ENCODE measurements at places on chromosomes 1 and 21.

- no peak for DNase-seq
These were observed 17.5 kb upstream of the KAZN start for GRCh38 chr1:14580986-14581385.

- DNase-seq = no peak
These were observed 18.7 kb upstream of the CD55 start for GRCh38 chr1:207302618-207303393.

DNA sequence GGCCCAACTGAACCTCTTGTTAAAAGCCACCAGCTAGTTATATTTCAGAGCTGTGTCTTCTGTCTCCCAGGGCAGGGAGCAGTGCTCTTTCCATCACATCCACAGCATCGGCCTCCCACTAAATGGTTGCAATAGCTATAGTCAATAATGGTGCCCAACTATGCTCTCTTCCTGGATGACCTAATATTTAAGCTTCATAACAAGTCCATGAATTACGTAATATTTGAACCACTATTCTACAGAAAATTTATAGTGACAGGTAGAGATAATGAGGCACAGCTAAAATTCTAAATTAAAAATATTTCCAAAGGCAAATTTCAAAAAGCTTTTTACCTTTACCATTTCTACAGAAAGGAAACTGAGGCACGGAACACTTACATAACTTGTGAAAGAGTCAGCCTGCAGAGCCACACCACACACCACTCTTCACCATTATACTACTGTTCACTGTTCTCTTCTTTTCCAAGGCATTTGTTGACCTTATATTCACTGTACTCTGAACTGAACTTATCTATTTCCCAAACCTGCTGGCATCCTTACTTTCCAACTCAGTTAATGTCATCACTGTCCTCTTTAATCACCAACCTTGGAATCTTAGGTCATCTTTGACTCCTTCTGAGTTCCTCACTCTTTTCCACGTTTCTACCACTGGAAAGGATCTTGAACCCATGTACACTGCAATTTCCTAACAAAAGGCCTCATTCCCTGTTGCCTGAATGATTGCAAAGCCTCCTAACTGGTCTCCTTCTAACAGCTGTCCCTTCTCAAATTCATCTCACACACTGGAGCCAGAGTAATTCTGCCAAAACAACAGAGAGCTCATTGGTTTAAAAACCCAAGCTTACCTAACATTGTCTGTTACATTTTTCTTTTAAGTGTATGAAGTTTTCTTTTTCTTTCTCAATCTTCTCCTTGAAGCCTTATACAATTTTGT lies 85.5 kb downstream of the DDAH1 start:
- no peak for DNase-seq

GRCh38 chr1:8552820-8553397 lies 235.0 kb downstream of the SLC45A1 start:
- no peak for DNase-seq

DNA sequence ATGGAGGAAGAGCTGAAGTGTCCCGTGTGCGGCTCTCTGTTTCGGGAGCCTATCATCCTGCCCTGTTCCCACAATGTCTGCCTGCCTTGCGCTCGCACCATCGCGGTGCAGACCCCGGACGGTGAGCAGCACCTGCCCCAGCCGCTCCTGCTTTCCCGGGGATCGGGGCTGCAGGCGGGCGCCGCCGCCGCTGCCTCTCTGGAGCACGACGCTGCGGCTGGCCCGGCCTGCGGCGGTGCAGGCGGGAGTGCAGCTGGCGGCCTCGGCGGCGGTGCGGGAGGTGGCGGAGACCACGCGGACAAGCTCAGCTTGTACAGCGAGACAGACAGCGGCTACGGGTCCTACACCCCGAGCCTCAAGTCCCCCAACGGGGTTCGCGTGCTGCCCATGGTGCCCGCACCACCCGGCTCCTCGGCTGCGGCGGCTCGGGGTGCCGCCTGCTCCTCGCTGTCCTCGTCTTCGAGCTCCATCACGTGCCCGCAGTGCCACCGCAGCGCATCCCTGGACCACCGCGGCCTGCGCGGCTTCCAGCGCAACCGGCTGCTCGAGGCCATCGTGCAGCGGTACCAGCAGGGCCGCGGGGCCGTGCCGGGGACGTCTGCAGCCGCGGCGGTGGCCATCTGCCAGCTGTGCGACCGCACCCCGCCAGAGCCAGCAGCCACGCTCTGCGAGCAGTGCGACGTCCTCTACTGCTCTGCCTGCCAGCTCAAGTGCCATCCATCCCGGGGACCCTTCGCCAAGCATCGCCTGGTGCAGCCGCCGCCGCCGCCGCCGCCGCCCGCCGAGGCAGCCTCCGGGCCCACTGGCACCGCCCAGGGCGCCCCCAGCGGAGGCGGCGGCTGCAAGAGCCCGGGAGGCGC lies 1.3 kb downstream of the TRIM67 start:
- no peak for DNase-seq

- DNase-seq = no peak
These were observed 108.6 kb downstream of the NTMT2 start for GRCh38 chr1:170254371-170254770.

DNA sequence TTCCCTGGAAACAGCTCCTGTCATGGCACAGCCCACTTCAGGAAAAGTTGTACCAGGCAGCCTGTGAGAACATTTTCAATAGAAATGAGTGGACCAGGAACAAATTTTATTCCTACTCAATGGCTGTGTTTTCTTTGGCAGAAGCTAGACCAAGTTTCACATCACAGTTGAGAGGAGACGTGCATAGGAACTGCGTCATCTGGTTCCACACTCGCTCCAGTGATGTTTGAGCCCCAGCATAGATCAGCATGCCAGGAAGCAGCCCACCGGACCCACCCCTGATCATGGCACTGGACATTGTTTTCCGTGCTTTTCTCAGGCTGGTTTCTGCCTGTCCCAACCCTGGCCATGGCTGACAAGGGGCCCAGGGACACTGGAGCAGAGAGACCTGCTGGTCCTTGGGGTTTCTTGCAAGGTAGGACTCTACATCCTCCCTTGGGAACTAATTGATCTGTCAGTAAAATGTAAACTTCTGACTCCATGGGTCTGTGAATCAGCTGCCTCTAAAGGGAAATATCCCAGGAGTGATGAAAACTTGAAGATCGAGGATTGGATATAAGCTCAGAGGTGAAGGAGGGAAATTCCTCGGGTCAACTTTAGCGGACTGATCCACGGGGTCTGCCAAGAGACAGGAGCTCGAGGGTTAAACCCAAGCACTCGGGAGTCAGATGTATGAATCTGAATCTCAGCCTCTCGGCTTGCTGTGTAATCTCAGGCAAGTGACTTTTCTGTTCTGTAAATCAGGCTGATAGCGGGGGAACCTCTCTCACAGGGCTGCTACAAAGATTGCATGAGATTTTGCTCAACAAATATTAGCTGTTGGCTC lies 35.7 kb downstream of the NEK2 start:
- no peak for DNase-seq

- no peak for DNase-seq
These were observed 116.2 kb downstream of the PTBP2 start for GRCh38 chr1:96837781-96838216.

DNA sequence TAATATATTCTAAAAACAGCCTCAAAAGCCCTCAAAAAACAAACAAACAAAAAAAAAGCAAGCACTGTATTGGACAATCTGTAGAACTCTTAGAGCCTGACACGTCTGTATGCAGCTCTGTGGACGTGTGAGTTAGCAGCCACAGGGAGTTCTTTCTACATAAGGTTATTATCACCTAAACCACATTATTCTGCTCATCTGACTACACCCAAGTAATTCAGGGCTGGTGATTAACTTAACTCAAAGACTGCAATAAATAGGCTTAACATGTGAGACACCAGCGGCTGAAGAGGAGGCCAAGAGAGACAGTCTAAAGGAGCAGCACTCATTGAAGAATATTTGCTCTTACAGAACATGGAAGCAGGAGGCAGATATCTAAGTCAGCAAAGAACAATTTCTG lies 316.0 kb downstream of the VAV3 start:
- DNase-seq = no peak

DNA sequence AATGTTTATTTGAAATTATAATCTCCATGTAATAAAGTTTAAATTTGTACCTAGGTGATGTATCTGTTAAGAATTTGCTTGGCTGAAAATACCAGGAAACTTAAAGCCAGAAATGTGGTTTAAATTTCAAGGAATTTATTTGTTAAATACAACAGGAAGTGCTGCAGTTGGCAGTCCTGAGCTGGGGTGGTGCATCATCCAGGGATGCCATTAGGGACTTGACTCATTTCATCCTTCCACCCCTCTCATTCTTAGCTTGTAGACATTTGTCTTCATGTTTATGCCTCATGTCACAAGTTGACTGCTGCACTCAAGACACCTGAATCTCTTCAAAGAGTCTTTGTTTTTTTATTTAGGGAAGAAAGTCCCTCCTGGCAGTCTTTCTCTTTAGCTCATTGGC lies 175.9 kb downstream of the LHX8 start:
- DNase-seq = no peak

DNA sequence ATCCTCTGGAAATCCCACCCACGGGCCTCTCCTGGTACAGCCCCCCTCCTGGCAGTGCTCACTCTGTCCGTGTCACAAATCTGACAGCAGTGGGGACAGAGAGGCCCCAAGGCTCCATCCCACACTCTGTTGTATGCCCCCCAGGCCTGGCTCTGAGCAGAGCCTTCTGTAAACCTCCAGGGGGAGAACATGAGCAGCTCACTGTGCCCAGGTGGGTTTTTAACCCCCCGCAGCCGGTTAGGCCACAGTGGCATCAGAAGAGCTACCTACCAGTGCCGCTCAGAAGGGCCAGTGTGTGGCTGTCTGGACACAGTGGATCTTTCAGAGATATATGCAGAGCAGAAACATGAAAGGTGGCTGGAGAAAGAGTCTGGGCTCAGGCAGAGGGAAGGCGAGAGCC lies 12.0 kb upstream of the GPR153 start:
- DNase-seq = no peak

GRCh38 chr1:94543001-94543400 lies 1.4 kb upstream of the F3 start:
- DNase-seq = no peak

DNA sequence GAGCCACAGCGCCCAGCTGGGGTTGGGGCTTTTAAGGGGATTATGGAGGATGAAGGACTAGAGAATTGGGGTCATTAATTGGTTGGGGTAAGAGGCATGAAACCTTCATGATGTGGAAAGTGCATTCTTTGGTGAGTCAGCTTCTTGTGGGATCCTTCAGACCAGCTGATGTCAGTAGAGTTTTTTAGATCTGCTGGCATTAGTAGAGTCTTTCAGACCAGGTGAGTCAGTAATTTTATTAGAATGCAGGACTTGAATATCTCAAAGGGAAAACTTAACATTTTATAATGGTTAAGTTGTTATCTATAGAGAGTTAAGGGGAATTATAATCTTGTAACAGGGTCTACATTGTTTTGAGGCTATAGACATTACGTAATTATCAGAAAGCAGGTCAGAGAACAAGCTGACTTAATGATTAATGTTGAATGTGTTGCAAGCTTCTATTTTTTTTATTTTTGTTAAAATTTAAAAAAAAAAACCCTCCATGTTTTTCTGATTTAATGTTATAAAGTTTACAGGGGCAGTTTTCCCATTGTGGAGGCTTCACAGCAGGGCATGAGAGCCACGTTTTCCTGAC lies 160.9 kb upstream of the FMN2 start:
- DNase-seq = no peak

DNA sequence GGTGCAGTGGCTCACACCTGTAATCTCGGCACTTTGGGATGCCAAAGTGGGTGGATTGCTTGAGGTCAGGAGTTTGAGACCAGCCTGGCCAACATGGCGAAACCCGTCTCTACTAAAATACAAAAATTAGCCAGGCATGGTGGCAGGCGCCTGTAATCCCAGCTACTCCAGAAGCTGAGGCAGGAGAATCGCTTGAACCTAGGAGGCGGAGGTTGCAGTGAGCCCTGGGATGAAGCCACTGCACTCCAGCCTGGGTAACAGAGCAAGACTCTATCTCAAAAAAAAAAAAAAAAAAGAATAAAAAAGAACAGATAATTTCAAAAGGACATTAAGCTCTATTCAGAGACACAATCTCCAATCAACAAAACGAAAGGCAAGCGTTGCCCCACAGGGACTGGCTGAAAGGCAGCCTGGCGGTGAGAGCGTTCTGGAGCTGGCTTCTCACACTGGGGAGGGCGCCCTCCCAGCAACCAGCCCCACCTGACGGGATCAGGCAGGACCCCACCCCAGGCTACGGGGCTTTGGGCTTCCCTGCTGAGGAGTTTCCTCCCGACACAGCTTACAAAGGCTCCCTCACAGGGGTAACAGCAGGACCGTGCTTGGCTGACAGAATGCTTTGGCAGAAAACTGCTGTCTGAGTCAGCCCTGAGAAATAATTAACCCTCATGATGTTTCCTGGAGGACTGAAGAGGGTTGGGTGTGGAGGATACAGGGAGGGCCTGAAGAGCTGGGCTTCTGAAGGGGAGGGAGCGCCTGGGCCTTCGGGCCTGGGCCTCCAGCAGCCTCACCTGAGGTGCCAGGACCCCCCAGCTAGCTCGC lies 31.1 kb upstream of the SRP9 start:
- no peak for DNase-seq

GRCh38 chr21:35578347-35578782 lies 482.0 kb downstream of the SETD4 start:
- DNase-seq = no peak

DNA sequence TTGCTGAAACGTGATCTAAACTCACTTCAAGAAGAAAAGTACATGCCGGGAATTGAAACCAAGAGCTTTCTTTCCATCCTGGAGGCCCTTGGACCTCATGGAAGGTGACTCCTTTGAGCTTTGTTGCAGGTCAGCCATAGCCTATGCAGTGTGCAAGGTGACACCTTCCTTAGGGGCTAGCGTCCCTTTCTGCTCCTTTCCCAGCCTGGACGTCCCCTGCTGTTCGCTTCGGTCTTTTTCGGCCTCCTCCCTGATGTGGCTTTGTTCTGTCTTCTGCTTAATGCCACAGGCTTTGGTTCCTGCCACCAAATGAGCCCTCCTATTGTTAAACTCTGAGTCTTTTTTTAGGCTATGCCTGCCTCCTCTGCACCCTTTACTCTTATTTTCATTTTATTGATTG lies 308.8 kb downstream of the BRINP2 start:
- no peak for DNase-seq

GRCh38 chr1:3571263-3571662 lies 40.0 kb downstream of the MEGF6 start:
- no peak for DNase-seq

DNA sequence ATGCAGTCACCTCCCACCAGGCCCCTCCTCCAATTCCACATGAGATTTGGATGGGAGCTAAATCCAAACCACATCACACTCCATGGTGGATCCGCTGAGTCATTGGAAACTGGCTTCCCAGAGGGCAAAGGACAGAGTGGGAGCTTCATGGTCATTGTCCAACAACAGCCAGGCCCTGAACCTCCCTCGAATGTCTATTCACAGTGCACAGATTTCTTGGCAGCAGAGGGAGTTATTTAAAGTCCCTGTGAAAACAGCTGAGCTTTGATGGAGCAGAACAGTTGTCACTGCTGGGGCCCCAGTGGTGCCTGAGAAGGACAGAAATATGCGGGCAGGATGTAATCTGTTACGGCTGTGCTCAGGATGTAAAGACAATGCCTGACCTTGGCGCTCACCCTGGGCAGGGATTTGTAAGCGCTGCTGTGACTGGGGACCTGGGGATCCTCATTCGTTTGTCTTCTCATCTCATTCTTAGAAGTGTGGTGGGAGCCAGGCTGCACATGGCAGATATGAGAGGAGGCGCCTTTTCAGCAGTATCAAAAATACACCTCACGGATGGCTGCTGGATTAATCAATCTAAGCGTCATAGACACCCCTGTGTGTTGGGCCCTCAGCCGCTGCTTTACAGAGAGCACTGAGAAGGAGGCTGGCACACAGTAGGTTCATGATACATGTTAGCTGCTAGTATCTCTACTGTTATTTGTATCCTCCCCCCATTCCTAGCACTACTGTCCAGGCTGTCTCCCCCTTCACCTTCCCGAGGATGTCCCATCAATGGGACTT lies 439.4 kb downstream of the PTPRU start:
- DNase-seq = no peak
